ENCODE measurements at places on chromosomes 4 and X.

GRCh38 chrX:99909946-99910345 is 500.1 kb downstream of the PCDH19 start:
- H3K4me1 ChIP-seq, result no peaks in the 10 kb centered on the region
- no peaks in the 10 kb centered on the region for H3K27me3 ChIP-seq
- H3K36me3 ChIP-seq, result no peaks in the 10 kb centered on the region
- no peak overlapping the region for H3K27ac ChIP-seq

GRCh38 chr4:40502934-40503333 is 126.7 kb downstream of the RBM47 start:
- no peaks in the 10 kb centered on the region for H3K27me3 ChIP-seq
- peak; percentile 6 for DNase-seq
- H3K36me3 ChIP-seq, result peaks cover 5% of the 10 kb centered on the region
- H3K4me3 ChIP-seq, result peak overlapping the region; percentile 43

DNA sequence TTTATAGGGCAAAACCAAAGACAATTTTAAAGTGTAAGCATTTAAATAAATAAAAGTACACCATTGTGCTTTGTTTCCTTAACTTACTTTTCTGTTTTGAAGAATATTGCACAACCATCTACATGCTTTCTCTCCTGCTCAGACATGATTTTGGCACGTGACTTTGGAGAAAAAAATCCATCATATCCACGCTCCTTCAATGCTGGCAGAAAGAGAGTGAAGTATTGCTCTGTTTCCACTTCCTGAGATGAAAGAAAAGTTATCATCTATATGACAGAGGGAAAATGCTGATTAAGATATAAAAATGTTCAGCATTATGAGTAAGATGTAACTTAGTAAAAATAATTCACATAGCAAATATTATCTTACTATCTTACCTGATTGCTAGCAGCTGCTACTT is 77.1 kb downstream of the CNOT6L start:
- no peak for DNase-seq
- H3K27me3 ChIP-seq, result no peaks in the 10 kb centered on the region
- peaks cover 15% of the 10 kb centered on the region for H3K4me1 ChIP-seq
- H3K4me3 ChIP-seq, result no peak overlapping the region
- peaks cover 52% of the 10 kb centered on the region for H3K36me3 ChIP-seq

GRCh38 chrX:1593286-1594271 is 2.2 kb downstream of the AKAP17A start:
- H3K27ac ChIP-seq, result peak overlapping the region; percentile 85
- peaks cover 49% of the 10 kb centered on the region for H3K36me3 ChIP-seq
- no peaks in the 10 kb centered on the region for H3K27me3 ChIP-seq
- DNase-seq, result peak; percentile 4
- peaks cover 15% of the 10 kb centered on the region for H3K4me1 ChIP-seq

GRCh38 chrX:21632027-21632426 is 26.1 kb downstream of the KLHL34 start:
- H3K27ac ChIP-seq, result no peak overlapping the region
- H3K4me3 ChIP-seq, result no peak overlapping the region
- H3K36me3 ChIP-seq, result peaks cover 3% of the 10 kb centered on the region
- no peaks in the 10 kb centered on the region for H3K27me3 ChIP-seq
- DNase-seq, result no peak
- H3K4me1 ChIP-seq, result no peaks in the 10 kb centered on the region

Measured in T-helper 2 cell treated with Interferon-gamma antibody and Interleukin-4, amounts not matched to agents 5 μg/mL and 100 μg/mL, for 36 hours (primary cell).